ENCODE measurements at places on chromosomes 7 and 10.
A peak's percentile ranks its signal among the peaks of the same experiment; 100 is the strongest.

DNA sequence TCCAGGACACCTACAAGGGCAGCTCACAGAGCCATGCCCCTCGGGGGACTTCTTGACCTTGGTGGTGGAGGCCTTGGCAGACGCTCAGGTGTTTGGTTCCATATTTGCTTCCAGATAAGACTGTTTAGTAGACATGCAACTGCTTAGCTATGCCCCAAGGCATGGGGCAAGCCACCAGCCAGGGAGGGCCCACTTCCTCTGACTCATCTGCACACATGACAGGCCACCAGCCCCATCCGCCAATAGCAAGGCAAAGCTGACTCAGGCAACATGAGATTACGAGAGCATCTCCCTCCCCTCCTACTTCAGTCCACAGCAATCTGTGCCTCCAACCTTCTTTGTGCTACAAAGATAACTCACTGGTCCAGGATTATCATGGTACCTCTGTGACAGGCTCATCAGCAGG lies 54.9 kb downstream of the KCNMA1 start:
- peak; percentile 75 for DNase-seq

- DNase-seq = peak; percentile 70
These were observed 28.0 kb downstream of the PRPF18 start for GRCh38 chr10:13614530-13615332.

DNA sequence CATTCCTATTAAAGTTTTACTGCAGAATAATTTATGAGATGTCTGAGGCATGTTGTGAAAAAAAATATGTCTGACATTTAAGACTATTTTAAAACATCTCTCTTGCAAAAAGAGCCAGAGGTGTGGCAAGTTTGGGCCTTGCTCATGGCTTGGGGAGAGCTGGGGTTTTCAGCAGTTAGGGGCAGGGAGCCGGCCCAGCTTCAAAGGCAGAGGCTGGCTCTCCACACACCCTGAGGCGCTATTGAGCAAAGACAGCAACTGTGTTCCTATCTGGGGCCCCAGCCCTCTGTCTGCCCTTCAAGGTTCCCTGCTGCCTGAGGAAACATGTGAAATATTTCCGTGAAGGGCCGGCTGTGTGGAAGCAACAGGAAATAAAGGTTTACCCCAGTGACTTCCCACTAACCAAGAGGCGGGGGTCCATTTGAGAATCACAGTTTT lies 94.0 kb downstream of the SORBS1 start:
- DNase-seq = no peak

DNA sequence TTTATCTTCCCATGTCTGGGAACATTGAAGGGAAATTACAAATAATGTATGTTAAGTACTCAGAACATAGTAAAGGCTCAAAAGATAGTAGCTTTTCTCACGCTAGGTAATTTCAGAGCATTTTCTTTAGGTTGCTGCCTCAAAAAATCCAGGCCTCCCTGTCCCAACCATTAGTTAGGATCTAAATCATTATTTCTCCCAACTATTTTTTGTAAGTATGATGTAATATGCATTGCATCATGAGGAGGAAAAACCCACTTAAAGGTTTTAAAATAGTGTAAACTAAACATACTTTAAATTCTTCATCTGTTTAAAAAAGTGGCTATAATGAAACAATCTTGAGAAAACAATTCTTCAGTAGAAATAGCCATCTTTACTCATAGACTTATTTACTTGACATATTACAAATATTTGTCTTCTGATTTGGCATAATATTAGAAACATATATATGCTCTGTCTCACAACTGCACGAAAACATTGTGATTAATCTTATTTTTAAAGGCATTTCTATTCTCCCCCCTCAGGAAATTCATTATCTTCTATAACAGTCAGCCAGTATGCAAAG lies 329.3 kb downstream of the ELMO1 start:
- DNase-seq = peak; percentile 60

GRCh38 chr10:113292086-113292485 lies 260.8 kb upstream of the HABP2 start:
- DNase-seq = no peak

DNA sequence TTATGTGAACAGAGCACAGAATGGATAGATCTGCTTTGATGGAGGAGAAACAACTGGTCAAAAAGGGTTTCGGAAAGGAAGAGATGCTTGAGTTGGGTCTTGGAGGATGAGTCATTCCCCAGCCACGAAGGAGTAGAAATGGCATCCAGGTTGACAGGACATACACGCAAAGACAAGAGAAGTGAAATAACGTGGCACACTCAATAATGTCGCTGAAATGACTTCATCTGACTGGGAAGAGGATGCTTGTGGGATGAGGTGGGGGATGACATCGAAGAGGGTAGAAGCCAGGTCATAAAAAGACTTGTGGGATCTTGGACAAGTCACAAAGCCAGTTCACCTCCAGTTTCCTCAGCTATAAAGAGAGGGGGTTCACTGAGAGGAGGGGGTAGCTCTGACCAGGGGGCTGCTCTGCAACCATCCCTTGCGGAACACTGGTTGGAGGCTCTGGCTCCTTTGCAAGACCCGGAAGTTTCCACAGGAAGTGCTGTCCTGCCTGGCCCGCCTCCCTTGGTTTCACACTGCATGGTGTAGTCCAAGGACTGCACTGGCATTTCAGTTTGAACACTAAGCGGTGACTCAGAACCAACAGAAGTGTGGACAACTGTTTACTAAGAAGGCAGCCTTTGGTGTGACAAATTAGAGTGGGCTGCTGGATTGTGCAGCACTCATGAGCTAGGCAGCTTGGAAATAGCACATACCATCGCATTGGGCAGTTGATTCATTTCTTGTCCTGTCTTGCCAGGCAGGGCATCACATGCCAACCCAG lies 189.9 kb upstream of the ADO start:
- peak; percentile 70 for DNase-seq
